ENCODE measurements at places on chromosomes 5 and 9.

DNA sequence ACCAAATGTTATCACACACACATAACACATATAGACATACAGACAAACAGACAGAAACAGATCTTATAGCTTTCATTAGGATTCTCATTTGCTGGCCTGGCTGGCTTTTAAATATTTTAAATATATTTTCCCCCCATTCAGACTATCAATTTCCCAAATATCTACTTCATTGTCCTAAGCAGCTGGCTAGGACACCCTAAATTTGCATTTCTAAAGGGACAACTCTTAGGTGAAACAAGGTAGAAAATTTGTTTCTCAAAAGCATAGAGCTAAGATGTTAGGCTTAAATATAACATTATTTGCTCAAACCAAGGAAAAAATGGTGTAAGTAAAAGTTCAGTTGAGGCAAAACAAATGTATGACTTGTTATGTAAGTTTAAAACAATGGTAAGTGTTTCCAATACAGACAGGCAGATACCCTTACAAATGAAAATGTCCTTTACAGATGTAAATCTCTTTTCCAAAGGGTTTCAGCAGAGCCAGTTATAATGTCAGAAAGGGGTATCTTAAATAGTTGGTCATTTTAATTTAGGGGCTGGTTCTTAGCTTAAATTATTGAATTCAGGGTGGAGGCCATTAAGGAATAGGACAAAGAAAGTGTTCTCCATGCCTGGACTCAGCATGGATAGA is 522.8 kb downstream of the DMRTA1 start:
- no peak for DNase-seq

DNA sequence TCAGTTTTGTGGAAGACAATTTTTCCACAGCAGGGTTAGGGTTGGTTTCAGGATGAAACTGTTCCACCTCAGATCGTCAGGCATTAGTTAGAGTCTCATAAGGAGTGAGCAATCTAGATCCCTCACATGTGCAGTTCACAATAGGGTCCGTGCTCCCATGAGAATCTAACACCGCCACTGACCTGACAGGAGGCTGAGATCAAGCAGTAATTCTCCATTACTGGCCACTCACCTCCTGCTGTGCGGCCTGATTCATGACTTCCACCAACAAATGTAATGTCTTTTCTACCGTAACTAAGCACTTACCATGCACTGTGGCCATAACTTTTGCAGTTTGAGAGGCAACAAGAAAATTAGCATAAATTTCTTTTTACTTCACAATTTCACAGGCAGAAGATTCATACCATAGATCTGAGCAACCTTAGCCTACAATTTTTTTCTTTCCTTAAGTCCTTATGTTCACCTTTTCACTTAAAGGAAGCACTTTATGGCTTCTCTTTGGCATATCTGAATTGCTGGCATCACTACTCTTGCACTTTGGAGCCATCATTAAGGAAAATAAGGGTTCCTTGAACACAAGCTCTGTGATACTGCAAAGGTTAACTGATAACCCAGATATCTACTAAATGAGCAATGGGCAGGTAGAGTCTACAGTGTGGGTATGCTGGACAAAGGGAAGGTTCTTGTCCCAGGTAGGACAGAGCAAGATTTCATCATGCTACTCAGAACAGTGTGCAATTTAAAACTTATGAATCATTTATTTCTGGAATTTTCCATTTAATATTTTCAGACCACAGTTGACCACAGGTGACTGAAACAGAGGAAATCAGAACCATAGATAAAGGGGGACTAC is 83.0 kb upstream of the IFNK start:
- no peak for DNase-seq

DNA sequence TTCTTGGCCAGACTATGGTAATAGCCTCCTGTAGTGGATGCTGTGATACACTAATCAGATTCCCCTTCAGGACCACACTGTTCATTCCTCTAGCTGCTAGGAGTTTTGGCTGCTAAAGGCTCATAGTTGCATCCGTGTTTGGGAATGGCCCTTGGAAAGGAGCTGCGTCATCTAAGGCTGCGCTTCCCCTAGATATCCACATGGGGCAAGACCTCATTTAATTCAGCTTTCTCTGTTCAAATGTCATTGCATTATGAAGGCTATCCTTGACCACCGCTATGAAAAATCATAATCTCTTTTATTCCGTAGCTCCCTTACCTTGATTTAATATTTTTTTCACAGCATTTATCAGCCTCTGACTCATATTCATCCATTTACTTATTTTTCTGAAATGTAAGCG is 258.3 kb upstream of the NR4A3 start:
- no peak for DNase-seq

DNA sequence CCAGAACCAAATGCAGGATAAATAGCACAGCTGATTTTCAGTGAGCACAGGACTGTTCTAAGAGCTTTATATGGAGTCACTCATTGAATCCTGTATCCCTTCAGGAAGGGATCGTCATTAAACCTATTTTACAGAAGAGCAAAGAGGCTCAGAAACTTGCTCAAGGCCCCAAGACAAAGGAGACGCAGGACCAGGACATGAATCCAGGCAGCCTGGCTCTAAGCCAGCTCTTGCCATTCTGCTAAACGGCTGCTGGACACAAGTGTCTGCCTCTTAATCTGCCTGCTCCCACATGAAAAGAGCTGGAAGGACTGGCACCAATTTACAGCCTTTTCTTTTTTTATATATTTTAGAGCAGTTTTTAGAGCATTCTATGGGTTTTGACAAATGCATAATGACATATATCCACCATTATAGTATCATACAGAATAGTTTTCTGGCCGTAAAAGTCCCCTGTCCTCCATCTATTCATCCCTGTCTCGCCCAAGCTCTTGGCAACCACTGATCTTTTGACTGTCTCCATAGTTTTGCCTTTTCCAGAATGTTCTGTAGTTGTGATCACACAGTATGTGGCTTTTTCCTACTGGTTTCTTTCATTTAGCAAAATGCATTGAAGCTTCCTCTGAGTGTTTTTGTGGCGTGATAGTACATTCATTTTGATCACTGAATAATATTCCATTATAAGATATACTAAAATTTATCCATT is 37.5 kb downstream of the RETREG1 start:
- DNase-seq = no peak

DNA sequence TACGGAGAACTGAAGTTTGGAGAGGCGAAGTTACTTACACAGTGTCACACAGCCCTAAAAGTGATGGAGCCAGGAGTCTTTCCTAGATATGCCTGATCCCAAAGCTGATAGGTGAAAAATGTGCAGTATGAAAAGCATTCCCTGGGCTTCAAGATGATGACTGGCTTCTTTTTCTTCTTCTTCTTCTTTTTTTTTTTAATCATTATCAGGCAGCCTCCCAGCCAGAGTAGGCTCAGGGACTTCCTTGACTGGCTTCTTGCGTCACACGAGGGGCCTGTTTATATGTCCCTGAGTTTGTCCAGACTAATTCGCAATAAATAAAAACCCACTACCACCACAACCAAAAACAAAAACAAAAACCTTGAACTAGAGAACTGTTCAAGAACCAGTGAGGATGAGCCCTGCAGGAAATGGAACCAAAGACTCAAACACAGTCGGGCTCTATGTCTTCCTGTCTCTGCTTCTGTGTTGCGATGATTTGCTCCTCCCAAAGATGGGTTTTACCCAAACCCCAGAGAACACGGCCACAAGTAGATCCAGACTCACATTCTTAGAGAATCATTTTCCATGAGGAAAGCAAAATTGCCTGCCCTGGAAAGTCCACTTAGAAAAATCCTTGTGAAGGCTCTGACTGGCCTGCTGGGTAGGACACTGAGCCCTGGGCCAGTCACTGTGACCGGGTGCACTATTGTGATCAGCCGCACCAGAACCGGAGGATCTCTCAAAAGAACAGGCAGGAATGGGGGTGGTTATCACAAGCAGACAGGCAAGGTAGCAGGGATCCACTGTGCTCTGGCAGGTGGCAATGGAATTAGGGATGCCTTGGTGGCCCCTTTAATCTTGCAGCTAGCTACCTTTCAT is 38.0 kb upstream of the ADAM19 start:
- DNase-seq = no peak
